Renal pelvis (tissue), 12 donors: ENCODE measurements at places on chromosomes 11 and 22. TPM values are rescaled to one million over a fixed set of nuclear protein-coding genes. Genes with fewer than 3 reads are reported as not detected.

The WNT11 gene
- 21.0 TPM for polyA plus RNA-seq

The GAB4 gene
- not detected for polyA plus RNA-seq

The OR8D1 gene
- not detected for polyA plus RNA-seq

The SLC5A12 gene
- 56.8 TPM for polyA plus RNA-seq
